ENCODE measurements at places on chromosomes 12 and 14.

GRCh38 chr12:24562771-24563431, 386.0 kb downstream of the BCAT1 start:
- H3K27ac ChIP-seq = no peak overlapping the region
- H3K36me3 ChIP-seq = no peaks in the 10 kb centered on the region
- no peak for DNase-seq

GRCh38 chr14:84555493-84555892, 974.5 kb upstream of the FLRT2 start:
- H3K27me3 ChIP-seq = no peaks in the 10 kb centered on the region
- no peaks in the 10 kb centered on the region for H3K36me3 ChIP-seq
- no peak for DNase-seq
- no peak overlapping the region for H3K4me3 ChIP-seq
- no peak overlapping the region for H3K27ac ChIP-seq
- no peaks in the 10 kb centered on the region for H3K4me1 ChIP-seq

DNA sequence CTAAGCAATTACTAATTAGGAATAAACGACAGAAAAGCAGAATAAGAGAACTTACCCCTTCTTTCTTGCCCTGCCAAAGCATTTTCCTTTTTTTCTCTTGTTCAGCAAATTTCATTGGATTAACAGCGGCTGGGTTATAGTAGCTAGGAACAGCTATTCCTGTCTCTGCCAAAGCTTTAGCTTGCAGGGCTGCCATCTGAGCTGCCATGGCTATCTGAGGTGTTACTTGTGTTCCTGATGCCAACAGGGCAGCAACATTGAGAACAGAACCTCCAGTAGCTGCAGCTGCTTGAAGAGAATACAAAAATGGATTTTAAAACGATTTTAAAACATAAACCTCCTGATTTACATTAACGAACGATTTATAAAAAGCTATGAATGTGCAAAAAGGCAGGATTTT, 7.4 kb upstream of the ZCCHC8 start:
- no peaks in the 10 kb centered on the region for H3K4me1 ChIP-seq
- peaks cover 95% of the 10 kb centered on the region for H3K36me3 ChIP-seq
- DNase-seq = no peak
- no peak overlapping the region for H3K4me3 ChIP-seq
- no peaks in the 10 kb centered on the region for H3K27me3 ChIP-seq

- H3K27ac ChIP-seq = no peak overlapping the region
- no peaks in the 10 kb centered on the region for H3K36me3 ChIP-seq
- H3K27me3 ChIP-seq = no peaks in the 10 kb centered on the region
- DNase-seq = no peak
- no peak overlapping the region for H3K4me3 ChIP-seq
These were observed 1201.5 kb downstream of the BCL11B start for GRCh38 chr14:98070536-98070935.

DNA sequence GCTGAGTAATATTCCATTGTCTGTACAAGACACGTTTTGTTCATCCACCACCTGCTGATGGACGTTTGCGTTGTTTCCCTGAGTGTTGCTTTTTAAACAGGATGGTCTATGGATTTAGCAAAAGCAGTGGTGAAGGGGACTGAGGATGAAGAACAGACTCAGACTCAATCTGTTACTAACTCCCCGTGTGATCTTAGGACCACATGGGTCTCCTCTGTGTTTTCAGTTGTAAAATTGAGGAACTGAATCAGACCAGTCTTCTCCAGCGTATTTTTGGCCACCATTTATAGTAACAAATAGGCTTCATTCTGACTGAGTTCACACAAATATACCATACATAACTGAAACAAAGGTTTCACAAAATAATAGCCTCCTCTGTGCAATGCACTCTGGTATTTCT, 85.6 kb downstream of the FOXN3 start:
- H3K4me1 ChIP-seq = peaks cover 9% of the 10 kb centered on the region
- peaks cover 11% of the 10 kb centered on the region for H3K36me3 ChIP-seq
- H3K27ac ChIP-seq = no peak overlapping the region
- H3K27me3 ChIP-seq = no peaks in the 10 kb centered on the region
- DNase-seq = no peak

DNA sequence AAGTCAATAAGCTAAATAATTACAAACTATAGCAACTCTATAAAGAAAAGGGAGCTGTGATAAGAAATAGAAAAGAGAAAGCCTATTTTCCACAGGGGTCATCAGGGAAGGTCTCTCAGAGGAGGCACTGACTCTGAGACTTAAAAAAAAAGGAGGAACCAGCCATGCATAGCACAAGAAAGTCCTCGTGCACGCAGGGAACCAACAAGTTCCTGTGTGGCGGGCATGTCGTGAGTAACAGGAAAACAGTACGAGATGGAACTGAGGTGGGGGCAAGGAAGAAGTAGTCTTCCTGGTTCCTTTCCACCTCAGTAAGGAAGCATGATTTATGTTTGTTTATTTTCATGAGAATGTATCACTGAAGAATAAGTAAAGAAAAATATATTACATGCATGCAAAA, 367.0 kb upstream of the TMEM132C start:
- H3K36me3 ChIP-seq = no peaks in the 10 kb centered on the region
- DNase-seq = no peak
- no peak overlapping the region for H3K27ac ChIP-seq
- no peaks in the 10 kb centered on the region for H3K4me1 ChIP-seq
- H3K4me3 ChIP-seq = no peak overlapping the region

DNA sequence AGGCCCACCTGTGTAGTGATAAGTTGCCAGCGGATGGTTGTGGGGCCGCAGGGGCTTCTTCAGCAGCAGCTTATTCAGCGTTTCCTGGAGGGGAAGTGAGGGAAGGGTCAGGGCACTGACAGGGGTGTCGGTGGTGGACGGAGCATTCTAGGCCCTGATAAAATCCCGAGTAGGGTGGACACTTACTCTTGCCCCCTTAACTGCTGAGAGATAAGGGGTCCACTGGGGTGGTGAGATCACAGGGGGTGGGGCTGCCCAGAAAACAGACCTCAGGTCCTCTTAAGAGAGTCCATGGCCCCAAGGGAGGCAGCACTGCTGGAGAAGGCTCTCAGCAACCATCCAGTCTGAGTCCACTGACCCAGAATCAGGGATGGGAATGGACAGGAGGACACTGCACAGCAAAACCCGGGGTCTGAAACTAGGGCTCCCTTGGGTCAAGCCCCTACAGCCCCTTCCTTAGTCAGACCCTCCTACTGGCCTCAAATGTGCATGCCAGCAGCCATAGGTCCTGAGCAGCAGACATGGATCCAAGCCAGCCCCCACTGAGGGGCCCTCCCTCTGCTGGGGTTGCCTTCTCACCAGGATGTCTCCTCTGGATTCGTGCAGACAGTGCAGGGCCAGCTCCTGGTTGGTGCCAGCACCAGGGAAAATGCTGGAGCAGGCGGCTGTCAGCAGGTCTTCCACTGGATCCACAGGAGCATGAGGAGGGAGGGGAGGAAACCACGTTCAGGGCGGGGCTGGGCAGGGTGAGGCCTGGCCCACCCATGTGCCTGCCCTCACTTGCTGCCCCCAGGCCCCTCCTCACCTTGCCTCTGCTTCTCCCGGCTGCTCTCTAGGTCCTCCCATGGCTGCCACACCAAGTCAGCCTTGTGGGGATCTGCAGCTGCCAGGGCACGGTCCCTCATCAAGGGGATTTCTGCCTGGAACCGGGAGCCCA, 12.1 kb upstream of the PNMA1 start:
- H3K4me1 ChIP-seq = peaks cover 43% of the 10 kb centered on the region
- H3K36me3 ChIP-seq = peaks cover 95% of the 10 kb centered on the region
- peak overlapping the region; percentile 34 for H3K27ac ChIP-seq

GRCh38 chr12:30992381-30992780, 65.8 kb downstream of the TSPAN11 start:
- DNase-seq = no peak
- no peaks in the 10 kb centered on the region for H3K36me3 ChIP-seq

GRCh38 chr14:22671622-22672021, 27.5 kb upstream of the OR6J1 start:
- H3K36me3 ChIP-seq = no peaks in the 10 kb centered on the region
- H3K4me1 ChIP-seq = no peaks in the 10 kb centered on the region
- no peaks in the 10 kb centered on the region for H3K27me3 ChIP-seq
- no peak overlapping the region for H3K27ac ChIP-seq
- no peak for DNase-seq
- H3K4me3 ChIP-seq = no peak overlapping the region

- H3K36me3 ChIP-seq = no peaks in the 10 kb centered on the region
- peak overlapping the region; percentile 25 for H3K27ac ChIP-seq
- H3K4me1 ChIP-seq = peaks cover 39% of the 10 kb centered on the region
- H3K4me3 ChIP-seq = peak overlapping the region; percentile 17
These were observed 129.7 kb upstream of the FUT8 start for GRCh38 chr14:65282896-65283253.

DNA sequence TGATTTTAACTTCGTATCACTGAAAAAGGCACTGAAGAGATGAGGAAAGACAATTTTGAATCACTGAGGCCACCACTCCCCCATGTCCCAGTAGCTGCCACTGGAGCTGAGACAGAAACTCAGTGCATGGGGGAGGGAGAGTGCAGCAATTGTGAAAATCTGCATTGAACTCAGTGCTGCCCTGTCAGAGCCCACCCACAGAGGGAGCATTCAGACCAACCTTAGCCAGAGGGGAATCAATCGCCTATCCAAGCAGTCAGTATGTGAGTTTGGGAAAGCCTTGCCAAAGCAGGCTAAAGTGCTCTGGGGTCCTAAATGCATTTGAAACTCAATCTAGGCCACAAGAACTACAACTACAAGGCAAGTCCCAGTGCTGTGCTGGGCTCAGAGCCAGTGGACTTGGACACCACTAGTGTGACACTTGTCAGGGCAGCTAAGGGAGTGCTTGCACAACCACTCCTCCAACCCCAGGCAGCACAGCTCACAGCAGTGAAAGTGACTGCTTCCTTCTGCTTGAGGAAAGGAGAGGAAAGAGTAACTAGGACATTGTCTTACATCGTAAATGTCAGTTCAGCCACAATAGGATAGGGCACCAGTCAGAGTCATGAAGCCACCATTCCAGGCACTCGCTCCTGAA, 13.3 kb downstream of the RNASE3 start:
- peaks cover 2% of the 10 kb centered on the region for H3K27me3 ChIP-seq
- no peaks in the 10 kb centered on the region for H3K36me3 ChIP-seq
- no peak overlapping the region for H3K4me3 ChIP-seq
- H3K4me1 ChIP-seq = no peaks in the 10 kb centered on the region
- DNase-seq = no peak

DNA sequence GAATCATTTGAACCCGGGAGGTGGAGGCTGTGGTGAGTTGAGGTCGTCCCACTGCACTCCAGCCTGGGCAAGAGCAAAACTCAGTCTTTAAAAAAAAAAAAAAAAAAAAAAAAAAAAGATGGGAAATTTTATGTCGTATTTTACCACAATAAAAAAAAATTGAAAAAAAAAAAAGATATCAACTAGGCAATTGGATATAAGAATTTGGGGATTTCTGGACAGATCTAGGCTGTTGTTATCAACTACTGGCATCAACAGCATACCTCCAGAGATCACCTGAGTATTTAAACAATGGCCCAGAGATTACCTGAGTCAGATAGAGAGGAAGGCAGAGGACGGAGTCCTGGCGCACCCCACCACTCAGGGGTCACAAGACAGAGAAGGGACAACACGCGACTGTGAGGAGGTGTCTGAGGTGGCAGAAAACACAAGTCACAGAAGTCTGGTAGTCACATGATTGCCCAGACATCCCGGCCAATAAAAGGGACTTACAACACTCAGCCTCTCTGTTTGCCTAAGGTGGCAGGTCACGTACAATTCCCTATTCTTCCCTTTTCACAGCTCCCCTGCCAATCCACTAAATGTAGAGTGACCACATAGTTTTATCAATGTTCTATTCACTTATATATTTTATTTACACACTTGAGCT, 1.8 kb downstream of the SPRING1 start:
- peaks cover 30% of the 10 kb centered on the region for H3K4me1 ChIP-seq
- H3K27ac ChIP-seq = no peak overlapping the region
- no peak for DNase-seq
- H3K36me3 ChIP-seq = peaks cover 23% of the 10 kb centered on the region
- H3K27me3 ChIP-seq = no peaks in the 10 kb centered on the region
- H3K4me3 ChIP-seq = peak overlapping the region; percentile 87

DNA sequence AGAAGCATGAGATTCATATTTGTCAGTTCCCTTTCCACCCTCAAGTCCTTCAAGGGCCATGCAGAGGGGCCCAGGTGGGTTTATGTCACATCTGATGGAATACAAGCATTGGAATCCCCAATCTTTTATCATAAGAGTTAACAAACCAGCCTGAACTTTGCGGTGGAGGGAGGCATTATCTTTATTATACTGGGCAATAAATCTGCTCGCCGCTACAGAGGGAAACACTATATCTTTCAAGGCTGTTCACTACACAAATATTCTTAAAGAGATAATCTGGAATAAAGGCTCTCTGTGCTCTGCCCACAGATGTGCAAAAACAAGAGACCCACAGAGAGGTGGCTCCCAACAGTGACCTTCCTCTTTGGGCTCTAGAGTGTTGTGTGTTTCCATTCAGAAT, 153.6 kb upstream of the PLEKHA5 start:
- H3K27me3 ChIP-seq = no peaks in the 10 kb centered on the region
- no peak for DNase-seq
- no peak overlapping the region for H3K27ac ChIP-seq
- H3K4me3 ChIP-seq = no peak overlapping the region

DNA sequence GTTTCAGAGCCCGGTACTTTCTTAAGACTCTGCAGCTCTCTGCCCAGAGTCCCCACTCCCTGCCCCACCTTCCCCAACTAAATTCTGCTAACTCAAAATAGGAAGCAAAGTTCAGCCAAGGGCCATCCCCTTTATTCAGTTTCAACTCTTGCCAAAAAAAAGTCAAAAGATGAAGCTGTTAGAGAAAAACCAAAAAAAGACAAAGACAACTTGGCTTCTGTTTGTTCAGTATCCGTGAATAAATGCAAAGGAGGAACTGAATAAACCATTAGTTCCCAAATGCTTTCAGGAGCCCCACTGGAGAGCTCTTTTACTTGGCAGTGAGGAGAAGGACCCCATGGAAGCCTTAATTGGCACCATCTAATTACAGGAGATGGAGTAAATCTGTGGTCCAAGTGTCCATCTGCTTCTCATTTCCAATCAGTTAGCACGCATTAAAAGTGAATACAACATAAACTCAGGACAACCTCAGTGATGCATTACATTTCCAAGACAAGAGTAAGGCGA, 155.4 kb upstream of the GZMB start:
- DNase-seq = no peak
- no peak overlapping the region for H3K4me3 ChIP-seq
- no peaks in the 10 kb centered on the region for H3K36me3 ChIP-seq
- H3K27me3 ChIP-seq = peaks cover 3% of the 10 kb centered on the region

DNA sequence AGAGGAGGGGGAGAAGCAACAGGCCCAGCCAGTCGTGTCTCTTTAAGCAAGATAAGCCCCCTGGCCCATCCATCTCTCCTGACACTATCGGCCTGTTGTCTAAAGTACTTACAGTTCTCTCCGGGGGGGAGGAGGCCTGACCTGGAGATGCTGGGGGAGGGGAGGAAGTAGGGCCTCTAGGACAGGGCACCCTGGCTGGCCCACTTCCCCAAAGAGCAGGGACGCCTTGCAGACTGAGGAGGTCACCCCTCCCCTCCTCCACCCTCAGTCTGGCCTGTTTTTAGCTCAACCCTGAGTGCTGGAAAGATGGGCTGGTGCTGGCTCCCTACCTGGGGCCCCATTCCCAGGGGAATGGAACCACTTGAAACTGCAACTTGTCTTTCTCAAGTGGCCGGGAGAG, 70.3 kb downstream of the TBX5 start:
- no peaks in the 10 kb centered on the region for H3K27me3 ChIP-seq
- H3K4me1 ChIP-seq = no peaks in the 10 kb centered on the region
- no peak for DNase-seq
- no peaks in the 10 kb centered on the region for H3K36me3 ChIP-seq
- no peak overlapping the region for H3K4me3 ChIP-seq

GRCh38 chr12:24491968-24492367, 456.9 kb downstream of the BCAT1 start:
- no peaks in the 10 kb centered on the region for H3K27me3 ChIP-seq
- no peak for DNase-seq
- H3K4me3 ChIP-seq = no peak overlapping the region
- H3K4me1 ChIP-seq = no peaks in the 10 kb centered on the region

Measured in CD4-positive, alpha-beta T cell (primary cell).